Thymus (tissue), 14 donors: ENCODE measurements at places on chromosomes 5 and 9. TPM values are rescaled to one million over a fixed set of nuclear protein-coding genes. Genes with fewer than 3 reads are reported as not detected.

The PRRC1 gene
- 27.5 TPM for polyA plus RNA-seq

The TMEM8B gene
- 11.9 TPM for polyA plus RNA-seq

The SUSD3 gene
- 31.0 TPM for polyA plus RNA-seq

The HAPLN1 gene
- 0.18 TPM for polyA plus RNA-seq
